ENCODE measurements at places on chromosomes 4 and X.

DNA sequence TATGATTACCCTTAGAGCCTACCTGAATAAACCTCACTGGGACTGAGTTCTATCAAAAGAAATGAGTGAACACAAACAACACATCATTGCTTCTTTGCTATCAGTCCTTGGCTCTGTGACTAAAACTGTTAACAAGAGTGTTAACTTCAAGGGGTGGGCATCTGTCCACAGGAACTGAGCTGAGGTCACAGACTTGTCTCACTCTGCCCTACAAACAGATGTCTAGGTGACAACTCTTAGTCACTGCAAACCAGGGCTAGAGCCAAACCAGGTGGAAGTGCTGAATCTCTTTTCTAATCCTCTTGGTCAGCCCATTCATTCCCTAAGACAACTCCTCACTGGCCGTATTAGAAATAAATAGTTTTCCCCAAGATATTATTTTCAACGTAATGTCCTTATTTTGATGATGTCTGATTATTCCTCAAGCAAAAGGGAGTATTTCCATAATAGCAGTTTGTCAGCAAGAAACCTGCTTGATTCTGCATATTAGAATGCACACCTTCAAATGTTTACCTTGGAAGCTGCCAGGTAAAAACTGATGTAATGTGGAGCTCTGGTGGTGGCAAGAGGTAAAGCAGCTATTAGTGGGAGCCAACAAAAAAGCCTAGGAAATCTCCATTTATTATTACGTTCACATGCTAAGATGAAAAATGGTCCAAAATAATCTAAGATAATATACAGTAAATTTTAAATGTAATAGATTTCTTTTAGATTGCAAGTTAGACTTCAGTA, 4.0 kb downstream of the COL25A1 start:
- no peak for DNase-seq

DNA sequence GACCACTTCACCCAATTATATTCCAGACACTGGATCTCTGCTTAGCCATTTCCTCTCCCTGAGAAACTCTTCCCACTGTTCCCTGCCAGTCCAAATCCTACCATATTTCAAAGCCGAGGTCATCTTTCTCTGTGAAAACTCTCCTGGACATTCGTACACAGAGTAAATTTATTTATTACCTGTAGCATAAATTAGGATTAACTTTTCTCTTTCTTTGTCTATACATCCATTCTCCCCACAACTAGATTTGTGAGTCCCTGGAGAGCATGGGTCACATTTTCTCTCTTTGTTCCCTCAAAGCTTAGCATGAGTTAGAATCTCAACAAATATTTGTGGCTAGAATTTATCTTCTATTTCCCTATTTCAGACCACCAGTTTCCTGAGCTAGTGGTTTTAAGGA, 27.8 kb upstream of the SMIM10 start:
- DNase-seq: no peak

- no peak for DNase-seq
Observed at GRCh38 chr4:103168993-103169392, 29.1 kb downstream of the CENPE start.

GRCh38 chr4:55303760-55304165, 42.3 kb upstream of the SRD5A3 start:
- no peak for DNase-seq

GRCh38 chr4:77931452-77932135, 69.0 kb downstream of the MRPL1 start:
- DNase-seq: no peak

DNA sequence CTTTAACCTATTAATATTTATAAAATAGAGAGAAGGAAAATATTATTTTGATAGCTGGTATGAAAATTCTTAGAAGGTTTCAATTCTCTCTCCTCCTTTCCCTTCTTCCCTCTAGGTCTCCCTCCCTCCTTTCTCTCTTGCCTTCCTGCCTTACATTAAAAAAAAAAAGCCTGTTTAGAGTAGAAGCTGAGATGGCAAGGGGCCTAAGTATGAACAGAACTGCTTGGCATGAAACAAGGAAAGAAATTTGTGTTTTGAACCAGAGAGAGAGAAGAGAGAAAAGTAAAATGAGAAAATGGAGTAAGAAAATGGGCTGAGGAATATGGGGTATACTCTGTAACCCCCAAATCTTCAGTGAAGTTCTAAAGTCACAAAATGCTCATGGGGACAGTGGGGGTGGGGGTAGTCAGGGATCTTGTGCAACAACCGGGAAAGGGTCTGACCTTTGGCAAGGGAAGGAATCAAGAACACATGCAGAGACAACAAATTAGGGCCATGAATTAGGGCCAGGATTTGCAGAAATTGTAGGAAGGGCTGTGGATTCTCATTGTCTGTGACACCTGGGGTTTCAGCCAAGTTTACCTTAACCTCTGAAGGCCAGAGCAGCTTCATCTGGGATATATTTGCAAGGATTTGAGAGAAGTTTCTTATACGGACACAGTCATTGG, 30.6 kb downstream of the SUPT20HL2 start:
- DNase-seq: no peak

GRCh38 chr4:1012034-1012739, 761 bp downstream of the FGFRL1 start:
- no peak for DNase-seq

DNA sequence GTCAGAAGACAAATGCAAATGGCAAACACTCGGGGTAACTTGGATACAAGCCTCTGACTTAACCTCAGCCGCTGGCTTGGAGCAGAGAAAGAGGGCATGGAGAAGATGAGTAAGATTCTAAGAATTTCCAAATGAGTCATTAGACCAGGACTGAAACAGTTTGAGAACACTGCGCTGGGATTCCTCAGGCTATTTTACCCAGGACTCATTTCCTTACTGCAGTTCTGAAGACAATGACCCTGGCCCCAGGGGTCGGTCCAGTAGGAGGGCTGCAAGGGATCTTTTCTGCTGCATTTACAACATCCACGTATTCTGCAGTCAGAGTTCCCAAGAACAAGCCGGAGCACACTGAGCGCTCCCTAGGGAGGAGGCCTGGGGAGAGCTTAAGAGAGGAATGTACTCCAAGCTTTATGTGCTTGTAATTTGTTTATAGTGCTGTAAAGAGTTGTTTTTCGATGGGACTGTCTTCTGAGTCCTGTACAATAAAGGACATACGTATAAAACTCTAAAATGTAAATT, 27.3 kb upstream of the SORBS2 start:
- no peak for DNase-seq

DNA sequence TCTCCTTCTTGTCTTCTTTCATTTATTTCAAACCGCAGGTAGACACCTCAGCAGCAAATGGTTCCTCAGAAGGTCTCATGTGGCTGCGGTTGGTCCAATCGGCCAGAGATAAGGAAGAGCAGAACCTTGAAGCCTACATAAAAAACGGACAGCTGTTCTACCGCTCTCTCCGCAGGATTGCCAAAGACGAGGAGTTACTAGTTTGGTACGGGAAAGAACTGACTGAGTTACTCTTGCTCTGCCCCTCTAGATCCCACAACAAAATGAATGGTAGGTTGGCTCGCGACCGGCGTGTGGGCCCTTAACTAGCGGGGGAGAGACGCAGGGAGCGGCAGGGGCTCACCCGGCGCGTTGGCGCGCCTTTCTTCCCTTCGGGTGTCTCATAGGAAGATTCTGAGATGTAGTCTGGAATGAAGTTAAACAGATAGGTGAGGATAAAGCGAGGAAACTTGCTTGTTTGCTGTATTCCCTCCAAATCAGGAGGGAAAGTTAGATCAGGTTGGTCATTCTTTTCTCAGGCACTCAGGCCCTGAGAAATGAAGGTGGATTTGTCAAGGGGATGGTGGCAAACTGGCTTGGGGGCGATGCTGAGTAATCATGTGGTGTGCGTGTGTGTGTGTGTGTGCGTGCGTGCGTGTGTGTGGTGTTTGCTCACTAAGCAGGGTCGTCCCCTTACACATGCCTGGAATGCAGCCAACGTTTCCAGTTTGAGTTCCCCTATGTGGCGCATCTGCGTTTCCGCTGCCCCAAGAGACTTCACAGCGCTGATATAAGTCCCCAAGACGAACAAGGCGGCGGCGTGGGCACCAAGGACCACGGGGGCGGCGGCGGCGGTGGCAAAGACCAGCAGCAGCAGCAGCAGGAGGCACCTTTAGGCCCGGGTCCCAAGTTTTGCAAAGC, 4.2 kb downstream of the PRDM8 start:
- peak; percentile 59 for DNase-seq

DNA sequence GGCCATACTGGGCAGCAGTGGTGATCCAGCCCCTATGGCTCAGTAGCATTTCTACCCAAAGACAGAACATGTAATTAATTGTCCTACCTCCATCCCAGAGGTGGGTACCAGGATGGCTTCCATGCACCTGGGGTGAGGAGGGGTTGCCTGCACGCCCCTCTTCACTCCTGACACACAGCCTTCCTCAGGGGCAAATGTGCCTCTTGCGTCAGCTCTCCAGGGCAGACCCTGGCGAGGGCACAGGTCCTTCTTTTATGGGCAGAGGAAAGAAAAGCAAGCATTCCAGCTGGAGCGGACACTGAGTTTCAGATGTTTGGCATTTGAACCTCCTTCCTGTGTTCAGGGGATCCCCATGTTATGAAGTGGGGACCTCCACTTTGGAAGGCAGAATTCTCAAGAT, 95.6 kb downstream of the PHKA2 start:
- DNase-seq: no peak

- no peak for DNase-seq
Observed at GRCh38 chr4:12507868-12508481, 976.2 kb downstream of the RAB28 start.

GRCh38 chrX:10904220-10904619, 206.9 kb upstream of the HCCS start:
- DNase-seq: no peak

GRCh38 chr4:157265281-157265680, 44.8 kb downstream of the GRIA2 start:
- DNase-seq: no peak

GRCh38 chr4:40722576-40723161, 27.1 kb upstream of the NSUN7 start:
- DNase-seq: peak; percentile 14
